ENCODE measurements at places on chromosomes 1 and 21.

DNA sequence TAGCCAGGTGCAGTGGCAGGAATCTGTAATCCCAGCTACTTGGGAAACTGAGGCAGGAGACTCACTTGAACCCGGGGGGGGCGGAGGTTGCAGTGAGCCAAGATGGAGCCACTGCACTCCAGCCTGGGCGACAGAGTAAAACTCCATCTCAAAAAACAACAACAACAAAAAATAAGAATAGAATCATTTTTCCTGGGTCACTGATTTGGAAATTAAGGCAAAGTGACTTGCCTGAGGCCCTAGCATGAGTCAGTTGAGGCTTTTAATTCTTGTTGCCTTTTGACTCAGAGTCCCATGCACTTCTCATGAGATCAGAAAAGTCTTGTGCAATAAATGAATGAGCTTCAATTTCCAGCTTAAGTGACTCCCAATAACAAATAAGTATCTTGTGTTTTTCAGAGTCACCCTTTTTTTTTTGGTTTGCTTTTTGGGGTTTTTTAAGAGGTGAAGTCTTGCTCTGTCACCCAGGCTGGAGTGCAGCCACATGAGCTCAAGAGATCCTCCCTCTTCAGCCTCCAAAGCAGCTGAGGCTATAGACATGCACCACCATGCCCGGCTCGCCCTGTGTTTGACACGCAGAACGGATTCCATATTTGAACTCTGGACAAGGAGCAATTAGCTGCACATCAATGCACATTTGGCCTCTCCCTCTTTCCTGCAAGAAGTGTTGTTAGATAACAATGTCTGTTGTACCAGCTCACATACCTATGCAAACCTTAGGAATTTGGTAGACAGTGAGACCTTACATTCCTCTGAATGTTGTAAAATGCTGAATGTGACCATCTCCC is 3.4 kb upstream of the PLEKHM2 start:
- DNase-seq: no peak

GRCh38 chr21:44012474-44013379 is 618 bp downstream of the TRAPPC10 start:
- no peak for DNase-seq

DNA sequence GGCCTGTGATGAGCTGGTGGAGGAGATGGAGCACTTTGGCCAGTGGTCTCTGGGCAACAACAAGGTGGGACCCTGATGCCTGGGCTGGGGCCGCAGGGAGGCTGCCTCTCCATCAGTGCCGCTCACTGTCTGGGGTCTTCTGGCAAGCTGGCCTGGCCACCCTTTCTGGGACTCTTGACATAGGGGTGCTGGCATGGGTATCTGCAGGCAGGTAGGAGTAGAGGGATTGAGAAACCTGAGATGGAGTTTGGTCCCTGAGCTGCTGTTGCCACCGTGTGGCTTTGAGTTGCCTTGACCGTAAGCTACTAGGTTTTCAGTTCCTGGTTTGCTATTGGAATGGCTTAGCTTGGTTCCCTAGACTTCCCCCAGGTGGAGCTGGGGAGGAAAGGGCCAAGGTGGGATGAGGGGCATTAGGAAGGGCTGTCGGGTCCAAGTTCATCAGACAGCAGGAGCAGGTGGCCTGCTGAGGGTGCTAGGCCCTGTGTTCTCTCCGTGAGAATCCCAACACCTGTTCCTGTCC is 13.2 kb upstream of the MFN2 start:
- DNase-seq: peak; percentile 79

DNA sequence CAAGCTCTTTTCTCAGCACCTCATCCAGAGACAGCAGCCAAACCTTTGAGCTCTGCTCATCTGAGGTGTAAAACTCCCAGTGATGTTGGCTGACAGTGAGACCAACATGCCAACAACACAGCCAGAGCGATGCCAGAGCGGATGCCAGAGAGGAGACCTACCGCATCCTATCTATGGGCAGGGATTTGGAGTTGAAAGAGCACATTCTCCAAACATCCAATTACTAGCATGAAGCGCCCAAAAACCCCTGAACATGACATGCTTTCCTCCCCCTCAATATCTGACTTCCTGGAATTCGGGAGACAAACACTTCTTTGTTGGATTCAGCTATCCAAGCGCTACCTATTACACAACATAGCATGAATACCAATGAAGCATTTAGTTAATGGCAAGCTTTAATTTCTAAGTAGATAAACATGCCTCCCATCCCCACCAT is 23.1 kb upstream of the PAXBP1 start:
- peak; percentile 71 for DNase-seq

GRCh38 chr1:86468501-86468977 is at the start of gene CLCA1:
CLCA1 (plus strand) TSS chr1:86468927; CDS start chr1:86468972, 45 bp downstream.
- DNase-seq: no peak

DNA sequence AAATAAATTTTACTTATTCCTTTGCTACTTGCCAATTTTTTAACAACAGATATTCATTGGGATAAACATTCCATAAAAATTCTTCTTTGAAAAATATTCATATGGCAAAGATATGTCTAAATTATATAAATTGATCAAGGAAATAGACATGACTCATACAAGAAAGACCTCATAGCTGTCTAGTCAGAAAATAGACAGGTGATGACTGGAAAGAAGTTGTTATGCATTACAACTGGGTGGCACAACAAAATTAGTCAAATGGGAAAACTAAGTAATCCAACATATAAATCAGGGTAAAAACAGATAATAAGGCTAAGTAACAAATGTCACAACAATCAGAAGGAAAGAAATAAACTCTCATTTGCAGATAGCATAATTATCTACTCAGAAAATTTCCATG is 92.0 kb downstream of the USH2A start:
- no peak for DNase-seq

GRCh38 chr1:230459465-230459864 is 33.3 kb upstream of the PGBD5 start:
- DNase-seq: no peak

DNA sequence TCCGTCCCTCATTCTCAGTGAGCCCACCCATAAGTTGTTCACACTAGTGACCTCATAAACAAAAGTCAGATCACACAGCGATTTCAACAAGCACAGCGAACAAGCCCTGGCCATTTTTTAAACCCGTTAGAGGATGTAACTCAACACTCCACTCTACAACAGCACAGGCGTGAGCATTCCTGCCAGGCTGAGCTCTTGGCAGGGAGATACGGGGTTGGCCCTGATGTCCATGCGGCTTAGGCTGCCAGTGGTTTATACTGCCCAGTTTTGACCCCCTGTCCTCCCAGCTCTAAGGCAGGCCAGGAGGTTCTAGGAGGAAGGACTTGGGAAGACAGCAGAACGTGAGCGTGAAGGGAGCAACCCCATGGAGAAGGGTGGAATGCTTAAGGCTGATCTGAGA is 35.0 kb downstream of the PARP1 start:
- DNase-seq: no peak

GRCh38 chr21:44054710-44055109 is 42.6 kb downstream of the TRAPPC10 start:
- no peak for DNase-seq

- no peak for DNase-seq
Measured at GRCh38 chr1:178188306-178188705, 94.4 kb downstream of the RASAL2 start.

GRCh38 chr1:151849126-151849525 is 4.4 kb downstream of the THEM5 start:
- DNase-seq: no peak

DNA sequence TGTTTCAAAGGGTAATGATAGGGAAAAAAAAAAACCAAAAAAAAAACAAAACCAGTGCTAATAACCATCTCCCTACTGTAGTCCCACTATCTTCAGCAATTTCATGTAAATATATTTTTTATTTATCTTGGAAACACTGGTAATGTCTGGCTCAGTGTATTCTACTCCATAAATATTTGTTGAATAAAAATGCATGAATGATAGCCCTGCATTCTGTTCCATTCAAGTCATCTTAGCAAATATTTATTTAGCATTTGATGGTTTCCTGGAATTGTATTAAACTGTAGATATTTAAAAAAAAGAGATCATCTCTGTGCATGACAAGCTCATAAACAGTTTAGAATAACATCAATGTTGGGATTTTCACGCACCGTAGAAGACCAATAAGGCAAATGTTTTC is 24.2 kb downstream of the IL23R start:
- no peak for DNase-seq

DNA sequence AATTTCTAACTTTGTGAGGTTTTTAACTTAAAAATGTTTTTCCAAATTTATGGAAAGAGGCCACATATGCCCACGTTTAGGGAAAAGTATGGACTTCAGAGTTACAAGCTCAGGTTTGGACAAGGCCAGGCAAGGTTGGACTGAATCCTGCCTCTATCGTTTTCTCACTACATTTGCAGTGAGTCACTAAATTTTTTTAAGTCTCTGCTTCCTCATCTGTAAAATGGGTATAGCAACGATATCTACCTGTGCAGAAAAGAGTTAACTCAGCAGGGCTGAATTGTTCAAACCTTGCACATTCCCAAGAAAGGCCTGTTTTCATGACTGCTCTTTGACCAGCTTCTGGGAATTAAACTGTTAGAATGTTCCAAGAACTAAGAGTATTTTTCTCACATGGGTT is 159.1 kb downstream of the LTN1 start:
- no peak for DNase-seq

GRCh38 chr1:205316161-205316566 is 5.4 kb downstream of the NUAK2 start:
- peak; percentile 15 for DNase-seq

DNA sequence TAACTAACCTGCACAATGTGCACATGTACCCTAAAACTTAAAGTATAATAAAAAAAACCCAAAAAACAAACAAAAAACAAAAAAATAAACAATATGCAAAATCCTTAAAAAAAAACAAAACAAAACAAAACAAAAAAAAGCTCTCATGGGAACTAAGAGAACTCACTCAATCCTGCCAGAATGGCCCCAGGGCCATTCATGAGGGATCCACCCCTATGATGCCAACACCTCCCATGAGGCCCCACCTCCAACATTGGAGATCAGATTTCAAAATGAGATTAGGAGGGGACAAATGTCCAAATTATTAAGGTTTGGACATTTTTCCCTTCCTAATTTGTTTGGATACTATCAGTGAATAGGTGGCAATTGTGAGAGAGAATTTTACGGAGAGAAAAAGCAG is 10.2 kb downstream of the CYP4B1 start:
- DNase-seq: no peak

DNA sequence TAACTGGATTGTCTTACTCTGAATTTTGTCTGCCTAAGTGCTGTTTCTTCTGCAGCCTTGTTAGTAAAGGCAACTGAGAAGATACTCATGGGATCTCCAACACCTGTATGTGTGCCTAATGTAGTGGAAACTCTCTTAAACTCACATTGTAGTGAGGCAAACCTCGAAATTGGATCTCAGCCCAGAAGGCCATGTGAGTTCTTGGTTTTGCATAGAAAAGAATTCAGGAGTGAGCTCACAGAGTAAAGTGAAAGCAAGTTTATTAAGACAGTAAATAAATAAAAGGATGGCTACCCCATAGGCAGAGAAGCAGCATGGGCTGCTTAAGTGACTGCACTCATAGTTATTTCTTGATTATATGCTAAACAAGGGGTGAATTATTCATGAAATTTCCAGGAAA is 1344.7 kb downstream of the NCAM2 start:
- no peak for DNase-seq

- DNase-seq: no peak
Measured at GRCh38 chr1:167564612-167565270, 11.2 kb upstream of the CREG1 start.

GRCh38 chr1:10832703-10833102 is 36.3 kb upstream of the CASZ1 start:
- no peak for DNase-seq

DNA sequence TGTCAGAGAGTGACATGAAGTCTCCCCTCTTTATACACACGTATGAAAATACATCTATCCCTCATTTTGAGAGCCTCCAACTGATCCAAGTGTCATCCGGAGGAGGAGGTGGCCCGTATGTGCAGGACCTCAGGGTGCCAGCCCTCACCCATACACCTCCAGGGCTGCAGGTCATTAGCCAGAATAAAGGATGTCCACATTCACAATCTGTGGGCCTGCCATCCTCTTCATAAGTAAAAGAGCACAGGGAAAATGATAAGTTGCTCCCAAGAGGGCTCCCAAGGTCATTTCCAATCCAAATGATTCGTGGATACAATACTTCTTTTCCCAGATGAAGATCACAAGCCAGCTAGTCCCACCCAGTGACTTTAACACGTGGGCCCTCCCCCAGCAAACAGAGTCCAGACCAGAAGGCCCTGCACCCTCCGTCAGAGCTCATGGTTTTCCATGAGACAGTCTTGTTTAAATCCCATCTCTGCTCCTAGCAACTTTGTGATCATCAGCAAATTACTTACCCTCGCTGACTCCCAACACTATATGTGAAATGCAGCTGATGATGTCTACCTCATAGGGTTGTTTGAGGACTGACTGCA is 28.6 kb downstream of the RNASEL start:
- DNase-seq: no peak

DNA sequence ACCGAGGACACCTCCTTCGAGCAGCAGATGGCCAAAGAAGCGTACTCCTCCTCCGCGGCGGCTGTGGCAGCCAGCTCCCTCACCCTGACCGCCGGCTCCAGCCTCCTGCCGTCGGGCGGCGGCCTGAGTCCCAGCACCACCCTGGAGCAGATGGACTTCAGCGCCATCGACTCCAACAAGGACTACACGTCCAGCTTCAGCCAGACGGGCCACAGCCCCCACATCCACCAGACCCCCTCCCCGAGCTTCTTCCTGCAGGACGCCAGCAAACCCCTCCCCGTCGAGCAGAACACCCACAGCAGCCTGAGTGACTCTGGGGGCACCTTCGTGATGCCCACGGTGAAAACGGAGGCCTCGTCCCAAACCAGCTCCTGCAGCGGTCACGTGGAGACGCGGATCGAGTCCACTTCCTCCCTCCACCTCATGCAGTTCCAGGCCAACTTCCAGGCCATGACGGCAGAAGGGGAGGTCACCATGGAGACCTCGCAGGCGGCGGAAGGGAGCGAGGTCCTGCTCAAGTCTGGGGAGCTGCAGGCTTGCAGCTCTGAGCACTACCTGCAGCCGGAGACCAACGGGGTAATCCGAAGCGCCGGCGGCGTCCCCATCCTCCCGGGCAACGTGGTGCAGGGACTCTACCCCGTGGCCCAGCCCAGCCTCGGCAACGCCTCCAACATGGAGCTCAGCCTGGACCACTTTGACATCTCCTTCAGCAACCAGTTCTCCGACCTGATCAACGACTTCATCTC is 106.8 kb upstream of the VAMP3 start:
- DNase-seq: no peak

DNA sequence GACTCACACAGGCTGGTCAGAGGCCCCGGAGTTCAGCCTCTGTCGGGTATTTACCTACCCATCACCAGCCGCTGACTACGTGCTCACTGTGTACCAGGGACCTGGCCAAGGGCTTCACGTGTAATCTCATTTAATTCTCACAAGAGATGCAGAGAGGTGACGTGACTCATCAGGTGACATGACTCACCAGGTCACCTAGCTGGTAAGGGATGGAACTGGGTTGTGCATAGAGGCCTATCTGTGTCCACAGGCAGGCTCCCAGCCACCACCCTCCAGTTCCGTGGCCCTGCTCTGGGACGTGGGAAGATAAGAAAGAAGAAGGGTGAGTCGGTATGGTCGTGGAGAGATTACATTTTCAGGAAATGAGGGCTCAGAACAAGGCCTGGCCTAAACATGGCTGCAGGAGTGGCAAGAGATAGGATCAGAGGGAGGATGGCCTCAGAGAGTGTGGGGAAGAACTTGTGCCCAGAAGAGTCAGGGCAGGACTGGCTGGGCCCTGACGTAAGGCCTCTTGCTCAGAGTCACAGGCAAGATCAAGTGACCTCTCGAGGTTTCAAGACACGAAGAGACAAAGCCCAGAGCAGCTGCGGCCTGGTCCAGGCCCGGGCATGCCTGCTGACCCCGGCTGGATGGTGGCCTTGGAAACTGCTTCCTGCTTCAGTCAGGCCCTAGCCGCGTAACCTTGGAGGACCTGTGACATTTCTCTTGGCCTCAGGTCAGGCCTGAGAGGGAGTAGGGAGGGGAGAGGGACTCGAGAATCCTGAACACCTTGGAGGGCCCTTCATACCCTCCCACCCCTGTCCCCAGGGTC is 52.7 kb upstream of the WASF2 start:
- no peak for DNase-seq

Measured in cerebellum (tissue), 4 donors.